ENCODE measurements at places on chromosomes 1 and 21.

GRCh38 chr1:166999075-166999474, 10.0 kb downstream of the MAEL start:
- DNase-seq, result no peak

DNA sequence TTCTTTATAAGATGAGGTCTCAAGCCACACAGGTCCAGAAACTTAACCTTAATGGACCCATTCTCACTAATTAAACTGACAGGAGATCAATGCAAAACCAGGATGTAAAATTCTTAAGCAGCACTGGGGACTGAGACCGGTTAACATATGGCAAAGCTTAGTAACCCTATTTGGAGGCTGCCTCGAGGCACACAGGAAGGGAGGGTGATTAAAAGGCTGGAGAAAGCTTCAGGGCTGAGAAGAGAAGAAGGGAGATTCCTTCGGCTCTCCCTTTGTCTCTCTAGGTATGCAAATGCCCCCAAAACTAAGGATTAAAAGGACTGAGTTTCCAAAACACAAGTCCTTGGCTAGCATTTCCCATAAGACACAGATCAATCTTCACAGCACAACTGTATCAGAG, 120.8 kb upstream of the DSCAM start:
- no peak for DNase-seq

GRCh38 chr1:234564035-234565029, 45.6 kb downstream of the IRF2BP2 start:
- DNase-seq, result no peak

DNA sequence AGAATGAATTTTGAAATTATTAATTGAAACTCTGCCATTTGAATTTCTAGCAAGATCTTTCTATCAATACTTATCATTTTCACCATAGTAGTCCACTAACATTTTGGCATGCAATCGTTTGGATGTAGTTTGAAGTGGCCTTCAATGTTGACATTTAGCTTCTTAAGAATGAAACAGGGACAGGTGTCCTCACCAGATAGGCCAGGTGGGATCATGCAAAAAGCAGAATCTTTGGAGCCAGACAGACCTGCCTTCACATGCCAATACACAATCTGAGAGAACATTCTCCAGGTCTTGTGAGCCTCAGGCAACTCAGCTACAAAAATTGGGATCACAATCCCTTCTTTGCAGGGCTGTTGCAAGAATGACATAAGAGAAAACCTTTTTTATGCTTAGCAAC, 18.3 kb upstream of the HSPA13 start:
- DNase-seq, result no peak

DNA sequence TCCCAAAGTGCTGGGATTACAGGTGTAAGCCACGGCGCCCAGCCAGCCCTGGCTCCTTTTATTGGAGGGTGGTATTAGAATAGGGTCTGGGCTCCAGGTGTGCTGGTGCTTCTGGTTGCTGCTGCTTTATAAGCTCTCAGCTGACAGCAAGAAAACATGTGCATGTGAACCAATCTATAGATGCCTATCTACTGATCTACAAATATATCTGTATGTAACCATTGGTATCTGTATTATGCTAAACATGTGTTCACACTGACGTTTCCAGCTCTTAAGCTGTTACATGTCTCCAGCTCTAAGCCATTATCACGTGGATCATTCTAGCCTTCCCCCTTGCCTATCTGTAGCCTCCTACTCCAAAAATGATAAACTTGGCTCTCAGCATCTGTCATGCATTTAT, 82.4 kb downstream of the ST6GALNAC3 start:
- DNase-seq, result no peak
